ENCODE measurements at places on chromosomes 1 and 21.

GRCh38 chr1:40651138-40651857 lies 14.2 kb downstream of the RIMS3 start:
- DNase-seq = no peak

DNA sequence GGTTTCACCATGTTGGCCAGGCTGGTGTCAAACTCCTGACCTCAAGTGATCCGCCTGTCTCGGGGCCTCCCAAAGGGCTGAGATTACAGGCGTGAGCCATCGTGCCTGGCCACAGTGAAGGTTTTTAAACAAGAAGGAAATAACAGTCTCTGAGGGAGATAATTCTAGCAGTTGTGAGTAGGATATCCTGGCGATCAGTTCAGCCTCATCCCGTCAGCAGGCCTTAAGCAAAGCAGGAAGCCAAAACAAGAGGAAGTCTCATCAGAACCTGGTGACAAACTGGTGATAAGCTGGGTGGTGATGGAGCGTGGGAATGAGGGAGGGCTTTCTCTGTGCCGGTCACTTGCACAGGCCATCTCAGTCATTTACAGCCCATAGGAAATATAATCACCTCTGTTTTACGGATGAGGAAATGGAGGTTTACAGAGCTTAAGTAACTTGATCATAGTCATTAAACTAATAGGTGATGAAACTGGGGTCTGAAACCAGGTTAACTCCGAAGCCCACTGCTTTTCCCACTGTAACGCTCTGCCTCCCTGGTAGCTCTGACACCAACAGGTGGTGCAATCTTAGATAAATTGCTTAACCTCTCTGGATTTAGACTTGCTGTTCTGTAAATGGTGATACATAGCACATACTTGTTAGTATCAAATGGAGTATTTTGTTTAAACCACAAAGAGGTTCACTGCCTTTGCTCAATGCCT lies 40.8 kb upstream of the A3GALT2 start:
- DNase-seq = no peak

DNA sequence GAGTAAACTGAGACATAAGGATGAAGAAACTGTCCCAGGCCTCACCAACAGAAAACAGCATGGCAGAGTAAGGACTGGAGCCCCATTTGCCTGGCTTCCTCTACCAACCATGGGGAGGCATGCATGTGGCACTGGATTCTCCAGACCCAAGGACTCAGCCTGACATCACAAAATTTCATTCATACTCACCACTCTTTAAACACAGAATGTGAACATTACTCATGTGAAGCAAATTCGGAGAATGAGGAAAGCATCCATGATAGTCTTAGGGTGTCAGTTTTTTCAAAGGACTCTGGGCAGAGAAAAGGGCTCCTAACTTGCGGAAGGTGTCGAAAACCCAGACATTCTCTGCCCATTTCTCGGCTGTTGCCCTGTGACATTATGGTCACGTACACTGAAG lies 83.9 kb downstream of the PCNX2 start:
- DNase-seq = no peak

GRCh38 chr1:71116729-71117128 lies 35.9 kb upstream of the ZRANB2 start:
- DNase-seq = no peak

DNA sequence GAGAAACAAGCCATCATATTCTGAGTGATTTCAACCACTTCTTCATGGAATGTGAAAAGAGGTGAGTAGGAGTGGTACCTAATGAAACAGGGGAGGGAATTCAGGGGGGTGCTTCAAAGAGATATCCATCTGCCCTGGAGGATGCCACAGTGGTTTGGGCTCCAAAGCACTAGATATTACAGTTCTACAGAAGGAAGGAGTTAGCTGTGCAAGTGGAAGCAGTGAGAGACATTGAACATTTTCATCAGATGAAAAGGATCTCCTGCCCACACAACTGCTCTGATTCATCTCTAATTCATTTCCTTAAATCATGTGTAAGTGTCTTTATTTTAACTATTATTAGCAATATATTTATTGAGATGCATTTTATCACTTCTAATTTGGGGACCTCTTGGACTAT lies 2.8 kb upstream of the RGS5 start:
- peak; percentile 10 for DNase-seq

DNA sequence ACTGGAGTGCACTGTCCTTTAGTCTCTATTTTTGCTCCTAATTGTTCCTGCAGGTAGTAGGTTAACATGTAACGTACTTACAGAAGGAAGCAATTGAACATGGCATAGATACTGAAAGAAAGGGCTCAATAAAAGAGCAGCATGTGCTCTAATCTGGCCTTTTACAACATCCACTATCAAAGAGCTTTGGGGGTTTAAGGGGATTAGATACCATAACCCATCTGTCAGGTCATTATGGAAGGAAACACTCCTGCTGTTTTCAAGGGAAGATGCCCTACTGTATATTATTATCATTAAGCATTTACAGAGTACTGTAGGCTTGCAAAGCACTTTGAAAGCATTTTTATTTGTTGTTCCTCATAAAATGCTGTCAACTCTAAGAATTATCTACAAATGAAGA lies 152.8 kb downstream of the TTLL7 start:
- no peak for DNase-seq

DNA sequence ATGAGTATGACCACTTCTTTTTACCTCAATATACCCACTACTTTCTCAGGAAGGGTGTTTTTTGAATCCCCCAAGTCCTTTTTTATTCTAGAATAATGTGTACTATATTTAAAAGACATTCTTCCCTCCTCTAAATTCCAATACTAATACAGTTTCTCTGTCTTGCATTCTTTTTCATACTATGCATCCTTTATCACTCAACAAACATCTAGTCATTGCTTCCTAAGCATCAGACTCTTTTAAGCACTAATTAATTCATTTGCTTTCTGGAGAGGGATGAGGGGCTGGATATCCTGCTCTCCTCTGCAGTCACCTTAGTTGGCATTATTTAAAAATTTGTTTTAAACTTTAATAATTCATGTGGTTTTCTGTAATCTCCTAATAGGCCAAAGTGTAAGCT lies 838.8 kb downstream of the KCNT2 start:
- DNase-seq = peak; percentile 20
